ENCODE measurements at places on chromosomes 13 and 19.

- no peak for DNase-seq
Observed at GRCh38 chr13:39051157-39051556, 12.9 kb downstream of the NHLRC3 start.

DNA sequence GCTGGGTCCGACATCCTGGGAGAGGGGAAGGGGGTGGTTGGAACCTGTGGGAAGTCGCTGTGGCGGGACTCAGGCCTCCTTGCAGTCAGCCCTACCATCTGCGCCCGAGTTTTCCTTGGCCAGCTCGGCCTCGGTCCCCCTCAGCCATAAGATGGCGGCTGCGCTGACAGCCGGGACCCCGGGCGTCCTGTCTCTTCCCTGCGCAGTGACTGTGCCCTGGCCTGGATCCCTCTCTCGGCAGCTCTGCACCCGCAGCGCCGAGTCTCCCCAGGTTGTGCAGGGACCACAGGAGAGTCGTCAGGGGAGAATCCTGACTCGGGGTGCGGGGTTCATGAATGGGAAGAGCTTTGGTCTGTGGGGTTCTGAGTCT, 345 bp downstream of the ZNF257 start:
- DNase-seq, result no peak

- no peak for DNase-seq
Observed at GRCh38 chr13:103945836-103946235, 879.6 kb upstream of the SLC10A2 start.

DNA sequence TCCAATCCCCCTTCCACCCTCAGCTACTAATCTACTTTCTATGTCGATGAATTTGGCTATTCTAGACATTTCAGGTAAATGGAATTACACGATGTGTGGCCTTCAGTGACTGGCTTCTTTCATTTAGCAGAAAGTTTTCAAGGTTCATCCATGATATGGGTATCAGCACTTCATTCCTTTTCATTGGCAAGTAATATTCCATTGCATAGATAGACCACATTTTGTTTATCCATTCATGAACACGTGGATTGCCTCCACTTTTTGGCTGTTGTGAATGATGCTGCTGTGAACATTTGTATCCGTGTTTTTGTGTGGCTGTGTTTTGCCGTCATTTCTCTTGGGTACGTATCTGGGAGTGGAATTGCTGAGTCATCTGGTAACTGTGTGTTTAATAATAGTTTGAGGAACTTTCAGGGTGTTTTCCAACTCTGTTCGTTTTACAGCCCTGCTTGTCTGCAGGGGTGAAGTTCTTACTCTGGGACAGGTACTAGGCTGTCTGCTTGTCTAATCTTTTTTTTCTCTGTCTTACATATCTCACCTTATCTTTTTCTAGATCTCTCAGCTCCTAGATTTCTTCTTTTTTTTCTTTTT, 32.5 kb downstream of the MARK4 start:
- no peak for DNase-seq

DNA sequence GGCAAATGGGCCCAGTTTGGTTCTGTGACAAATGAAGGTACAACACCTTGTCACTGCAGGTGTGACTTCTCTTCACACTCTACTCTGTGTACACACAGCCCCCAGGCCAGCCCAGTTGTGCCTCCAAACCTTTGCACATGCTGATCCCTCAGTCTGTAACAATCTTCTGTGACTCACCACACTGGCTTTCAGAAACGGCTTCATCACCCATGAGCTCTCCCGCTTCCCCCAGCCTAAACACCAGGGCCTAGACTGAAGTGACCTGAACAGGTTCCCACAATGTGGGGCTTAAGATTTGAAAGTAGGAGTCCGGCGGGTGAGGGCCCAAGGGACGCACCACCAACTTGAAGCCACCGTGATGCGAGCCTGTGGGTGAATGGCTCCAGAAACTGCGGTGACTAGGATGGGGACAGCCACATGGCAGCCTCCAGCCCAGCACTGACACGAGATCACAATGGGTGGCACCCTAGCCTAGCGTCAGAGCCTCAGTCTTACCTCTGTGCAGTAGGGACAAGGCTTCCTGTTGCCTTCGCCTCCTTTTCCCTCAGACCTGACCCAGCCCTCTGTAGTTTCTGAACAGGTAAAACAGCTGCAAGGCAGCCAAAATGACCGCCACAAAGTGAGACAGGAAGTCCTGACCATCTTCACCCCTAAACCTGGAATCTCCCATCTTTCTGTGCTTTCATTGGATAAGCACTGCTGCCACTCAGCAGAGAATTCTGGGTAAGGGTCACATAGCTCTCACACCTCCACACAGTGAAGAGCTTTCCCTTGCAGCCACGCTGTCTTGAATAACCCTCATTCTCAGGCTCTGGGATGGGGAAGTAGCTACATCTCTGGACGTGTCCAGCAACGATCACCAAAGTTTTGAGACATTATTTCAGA, 34.2 kb upstream of the ZNF599 start:
- no peak for DNase-seq

GRCh38 chr13:90533866-90534265, 813.6 kb upstream of the MIR17HG start:
- DNase-seq, result no peak

- no peak for DNase-seq
Observed at GRCh38 chr19:13077240-13077639, 25.4 kb downstream of the LYL1 start.

- no peak for DNase-seq
Observed at GRCh38 chr13:100306030-100306429, 217.1 kb downstream of the PCCA start.

DNA sequence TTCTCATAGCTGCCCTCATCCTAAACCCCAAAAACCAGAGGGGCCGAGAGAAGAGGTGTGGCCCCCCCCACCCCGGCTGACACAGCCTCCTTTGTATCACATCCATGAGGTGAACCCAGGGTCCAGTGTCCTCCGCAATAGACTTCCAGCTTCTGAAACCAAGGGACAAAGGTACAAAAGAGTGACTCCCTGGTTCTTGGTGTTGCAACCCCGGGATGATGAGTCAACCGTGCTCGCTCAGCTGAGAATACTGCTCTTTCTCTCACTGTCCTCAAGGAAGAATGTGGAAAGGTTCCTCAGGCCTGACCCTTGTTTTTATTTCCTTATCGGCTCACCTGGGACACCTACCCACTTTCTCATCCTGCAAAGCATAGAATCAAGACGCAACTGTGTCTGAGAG, 5.5 kb downstream of the SLC15A1 start:
- DNase-seq, result no peak

GRCh38 chr13:25432691-25433090, 60.9 kb downstream of the ATP8A2 start:
- DNase-seq, result no peak

GRCh38 chr13:26707122-26708006, 53.2 kb downstream of the GPR12 start:
- no peak for DNase-seq

DNA sequence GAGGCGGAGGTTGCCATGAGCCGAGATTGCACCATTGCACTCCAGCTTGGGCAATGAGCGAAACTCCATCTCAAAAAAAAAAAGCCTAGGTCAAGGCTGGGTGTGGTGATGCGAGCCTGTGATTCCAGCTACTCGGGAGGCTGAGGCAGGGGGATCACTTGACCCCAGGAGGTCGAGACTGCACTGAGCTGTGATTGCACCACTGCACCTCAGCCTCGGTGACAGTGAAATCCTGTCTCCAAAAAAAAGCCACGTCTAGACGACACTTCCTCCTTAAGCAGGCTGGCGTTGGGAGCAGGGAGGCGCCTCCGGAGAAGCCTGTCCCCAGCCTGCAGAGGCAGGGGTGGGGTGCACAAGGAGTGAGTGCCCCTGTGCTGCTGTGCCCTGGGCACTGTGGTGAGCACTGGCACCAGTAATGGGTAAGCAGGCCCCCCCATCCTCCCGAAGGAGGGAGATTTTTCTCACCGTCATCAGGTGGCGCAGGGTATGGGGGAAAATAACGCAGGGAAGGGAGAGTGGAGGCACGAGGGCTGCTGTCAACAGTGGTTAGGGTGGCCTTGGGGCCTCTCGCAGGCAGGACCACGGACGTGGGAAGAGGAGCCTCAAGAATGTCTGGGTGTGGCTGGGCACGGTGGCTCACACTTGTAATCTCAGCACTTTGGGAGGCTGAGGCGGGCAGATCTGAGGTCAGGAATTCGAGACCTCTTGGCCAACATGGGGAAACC, 706 bp downstream of the P2RY11 start:
- peak; percentile 51 for DNase-seq

DNA sequence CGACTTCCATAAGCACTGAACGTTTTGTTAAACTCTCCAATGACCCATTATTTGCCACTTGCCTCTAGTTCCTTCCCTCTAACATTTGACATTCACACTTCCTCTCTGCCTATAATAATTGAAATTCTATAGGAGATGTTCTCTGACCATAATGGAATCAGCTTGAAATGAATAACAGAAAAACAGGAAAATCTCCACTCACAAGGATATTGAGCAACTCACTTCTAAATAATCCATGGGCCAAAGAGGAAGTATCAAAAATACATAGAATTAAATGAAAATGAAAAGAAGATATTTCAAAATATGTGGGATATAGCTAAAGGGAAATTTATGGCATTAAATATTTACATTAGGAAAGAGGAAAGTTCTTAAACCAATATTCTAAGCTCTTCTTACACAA, 3.4 kb upstream of the FCGBP start:
- DNase-seq, result no peak

GRCh38 chr13:24142453-24142852, 18.1 kb upstream of the SPATA13 start:
- no peak for DNase-seq

DNA sequence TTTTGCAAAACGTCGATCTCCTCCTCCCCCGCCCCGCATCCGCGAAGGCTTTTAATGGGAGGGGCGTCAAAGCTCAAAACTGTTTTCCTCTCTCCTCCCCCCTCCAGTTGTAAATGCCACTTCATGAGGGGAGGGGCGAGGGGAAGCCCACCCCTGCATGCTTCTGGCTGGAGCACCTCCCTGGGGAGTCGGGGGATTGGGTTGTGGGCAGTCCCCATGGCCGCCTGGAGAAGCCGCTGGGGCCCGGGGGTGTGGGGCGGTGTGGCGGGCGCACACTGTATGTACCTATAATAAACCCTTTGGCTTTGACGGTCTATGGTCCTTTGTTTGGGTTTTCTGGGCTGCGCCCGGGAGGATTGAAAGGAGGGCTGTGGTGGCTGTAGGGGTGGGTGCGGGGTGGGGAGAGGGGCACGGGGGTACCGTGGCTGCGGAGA, 505 bp upstream of the SHKBP1 start:
- no peak for DNase-seq

- DNase-seq, result no peak
Observed at GRCh38 chr19:49120325-49120683, 960 bp downstream of the PPFIA3 start.

- no peak for DNase-seq
Observed at GRCh38 chr13:41577436-41577835, 120.1 kb downstream of the RGCC start.

DNA sequence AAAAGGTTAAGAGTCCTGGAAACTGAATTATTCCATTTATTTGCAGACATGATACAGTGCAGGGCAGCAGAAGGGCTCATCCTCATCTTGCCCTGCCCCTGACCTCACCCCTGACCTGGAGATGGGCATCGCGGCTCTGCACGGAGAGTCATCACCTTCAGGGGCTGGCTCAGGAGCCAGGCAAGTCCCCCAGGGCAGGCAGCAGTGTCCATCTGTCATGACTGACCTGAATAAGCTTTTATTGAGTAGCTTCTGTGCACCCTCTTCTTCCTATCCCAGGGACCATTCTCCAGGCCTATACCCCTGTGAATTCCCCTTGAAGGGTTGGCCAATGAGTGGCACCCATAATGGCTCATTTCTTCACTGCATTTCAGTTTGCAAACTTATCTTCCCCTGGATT, 484.2 kb downstream of the ZNF536 start:
- DNase-seq, result no peak

- DNase-seq, result no peak
Observed at GRCh38 chr19:12825254-12826131, 8.9 kb downstream of the RTBDN start.

DNA sequence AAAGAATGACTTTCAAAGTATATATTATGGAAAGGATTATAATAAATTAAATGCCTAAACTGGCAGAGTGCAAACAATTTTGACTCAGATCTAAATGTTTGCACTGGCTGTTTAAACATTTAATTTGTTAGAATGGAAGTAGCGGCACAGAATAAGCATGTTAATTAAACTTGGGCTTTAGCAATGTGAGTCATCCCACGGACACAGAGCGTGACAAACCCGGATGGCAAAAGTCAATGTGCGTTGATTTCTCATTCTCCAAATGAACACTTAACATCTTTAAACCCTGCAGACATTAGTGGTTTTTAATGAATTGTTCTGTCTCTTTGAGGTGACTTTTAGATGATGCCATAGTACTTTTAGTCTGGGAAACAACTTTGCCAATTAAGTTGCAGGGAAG, 38.4 kb downstream of the PCDH8 start:
- DNase-seq, result no peak

DNA sequence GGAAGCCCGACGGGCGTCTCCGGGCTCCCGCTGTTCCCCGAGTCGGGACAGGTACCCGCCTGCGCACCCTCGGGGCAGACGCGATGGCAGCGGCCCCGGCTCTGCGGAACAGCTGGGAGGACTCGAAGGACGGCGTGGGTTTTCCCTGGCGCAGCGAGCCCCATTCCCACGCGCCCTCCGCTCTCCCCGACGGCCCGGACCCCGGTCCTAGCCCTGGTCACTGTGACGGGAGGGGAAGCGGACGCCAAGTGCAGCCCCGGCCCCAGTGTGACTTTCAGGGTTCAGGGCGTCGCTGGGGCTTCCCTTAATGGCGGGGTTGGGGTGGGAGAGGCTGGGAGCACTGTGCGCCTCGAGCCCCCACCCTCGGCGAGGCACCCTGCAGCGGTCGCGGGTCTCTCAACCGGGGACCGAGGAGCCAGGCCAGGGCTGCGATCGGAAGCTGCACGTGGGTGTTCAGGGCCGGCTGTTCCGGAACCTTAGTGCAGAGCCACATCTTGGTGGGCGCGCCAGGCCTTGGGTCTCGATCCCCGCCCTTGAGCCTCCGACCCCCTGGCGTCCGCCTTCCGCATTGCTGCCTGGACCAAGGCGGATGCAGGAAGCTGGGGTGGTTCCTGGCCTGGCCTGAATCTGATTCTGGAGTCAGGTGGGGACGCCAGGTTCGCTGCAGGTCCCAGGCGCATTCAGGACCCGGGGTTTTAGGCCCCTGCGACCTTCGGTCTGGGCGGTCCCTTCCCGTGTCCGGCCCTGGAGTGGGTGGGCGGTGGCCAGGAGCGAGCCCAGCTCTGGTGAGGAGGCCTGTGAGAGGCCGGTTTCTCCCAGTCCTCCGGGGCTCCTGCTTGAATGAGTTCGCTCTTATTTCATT, 3.5 kb downstream of the LGALS7B start:
- no peak for DNase-seq

- no peak for DNase-seq
Observed at GRCh38 chr13:41791056-41791455, 169.9 kb downstream of the VWA8 start.

GRCh38 chr13:78133511-78133910, 214.9 kb upstream of the EDNRB start:
- DNase-seq, result no peak
